Activated naive CD4-positive, alpha-beta T cell (primary cell): ENCODE measurements at places on chromosomes 11 and 22.

DNA sequence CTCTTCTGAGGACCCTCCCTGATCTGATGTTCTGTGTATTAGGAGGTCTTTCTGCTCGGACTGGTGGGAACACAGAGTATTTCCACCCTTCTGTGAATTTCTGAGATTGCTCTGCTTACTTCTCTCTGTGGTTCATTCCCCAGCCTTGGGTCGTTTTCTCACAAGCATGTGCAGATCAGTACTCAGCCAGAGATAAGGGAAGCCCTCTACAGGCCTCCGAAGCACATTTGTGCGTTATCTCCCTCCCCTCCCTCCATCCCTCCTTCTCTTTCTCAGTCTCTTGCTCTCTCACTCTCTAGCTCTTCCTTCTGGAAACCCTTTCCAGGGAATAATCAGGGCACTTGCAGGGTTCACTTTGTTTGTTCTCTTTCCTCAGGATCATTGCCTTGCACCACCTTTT, 35.2 kb upstream of the TUB start:
- DNase-seq, result no peak

DNA sequence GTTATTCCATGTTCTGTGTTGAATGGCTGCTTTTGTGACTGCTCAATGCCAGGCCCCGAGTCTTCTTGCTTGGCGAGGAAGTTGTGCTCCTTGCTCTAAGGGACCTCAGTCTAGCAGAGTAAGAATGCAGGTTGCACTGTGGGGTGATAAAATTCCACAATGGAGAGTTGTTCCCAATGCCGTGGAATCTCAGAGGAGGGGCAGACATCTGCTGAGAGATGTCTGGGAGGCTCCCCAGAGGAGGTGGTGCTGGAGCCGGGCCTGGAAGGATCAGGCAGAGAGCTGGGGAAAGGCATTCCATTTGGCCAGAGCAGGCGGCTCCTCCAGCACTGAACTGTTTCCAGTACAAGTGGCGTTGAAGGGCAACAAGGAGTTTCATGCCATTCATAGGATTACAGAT, 55.2 kb downstream of the ST3GAL4 start:
- no peak for DNase-seq

GRCh38 chr22:33561149-33561807, 359.0 kb downstream of the LARGE1 start:
- DNase-seq, result no peak

DNA sequence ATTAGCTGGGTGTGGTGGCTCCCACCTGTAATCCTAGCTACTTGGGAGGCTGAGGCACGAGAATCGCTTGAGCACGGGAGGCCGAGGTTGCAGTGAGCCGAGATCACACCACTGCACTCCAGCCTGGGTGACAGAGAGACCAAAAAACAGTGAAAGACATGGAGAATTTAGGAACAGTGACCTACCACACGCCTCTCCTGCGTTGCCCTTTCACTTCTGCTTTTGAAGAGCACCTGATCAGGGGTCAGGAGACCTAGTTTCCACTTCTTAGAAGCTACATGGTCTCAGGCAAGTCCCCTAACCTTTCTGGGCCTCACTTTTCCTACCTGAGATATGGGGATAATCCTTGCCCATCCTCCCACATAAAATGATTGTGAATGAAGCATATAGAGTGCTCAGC, 12.2 kb downstream of the SLC35C1 start:
- DNase-seq, result no peak

- DNase-seq, result no peak
These were observed 173.3 kb downstream of the TBC1D22A start for GRCh38 chr22:46935506-46936377.

- DNase-seq, result no peak
These were observed 16.1 kb downstream of the MS4A6E start for GRCh38 chr11:60343094-60343704.

GRCh38 chr22:19753996-19754700, 6.4 kb upstream of the TBX1 start:
- no peak for DNase-seq

GRCh38 chr11:79026803-79027445, 413.9 kb downstream of the TENM4 start:
- DNase-seq, result no peak

DNA sequence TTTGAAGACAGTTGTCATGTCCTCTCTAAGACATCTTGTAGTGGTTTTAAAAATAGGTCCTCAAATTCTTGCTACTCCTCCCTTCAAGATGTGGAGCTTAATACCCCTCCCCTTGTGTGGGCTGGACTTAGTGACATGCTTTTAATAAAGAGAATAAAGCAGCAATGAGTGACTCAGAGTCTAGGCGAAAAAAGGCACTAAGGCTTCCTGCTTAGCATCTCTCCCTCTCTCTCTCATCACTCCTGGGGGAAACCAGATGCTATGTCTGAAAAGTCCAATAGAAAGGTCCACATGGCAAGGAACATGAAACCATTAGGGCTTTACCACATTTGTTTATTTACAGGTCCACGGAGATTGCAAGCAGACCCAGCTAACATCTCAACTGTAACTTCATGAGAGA, 11.7 kb downstream of the SERGEF start:
- no peak for DNase-seq

DNA sequence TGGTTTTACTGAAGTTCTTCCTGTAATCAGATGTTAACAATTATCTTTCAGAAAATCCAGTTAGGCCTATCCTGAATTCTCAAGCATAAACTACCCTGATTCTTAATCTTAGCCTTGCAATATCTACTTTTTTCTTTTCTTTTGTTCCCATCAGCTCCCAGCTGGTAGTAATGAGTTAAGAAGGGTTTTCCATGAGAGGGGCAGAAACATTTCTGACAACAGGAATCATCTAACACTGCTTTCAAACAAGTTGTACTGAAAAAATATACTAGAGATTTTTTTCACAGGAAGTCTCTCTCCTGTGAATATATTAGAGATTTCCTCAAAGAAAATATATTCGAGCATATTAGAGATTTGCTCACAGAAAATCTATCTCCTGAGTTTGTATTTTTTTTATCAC, 3.3 kb upstream of the TRIM6 start:
- no peak for DNase-seq

DNA sequence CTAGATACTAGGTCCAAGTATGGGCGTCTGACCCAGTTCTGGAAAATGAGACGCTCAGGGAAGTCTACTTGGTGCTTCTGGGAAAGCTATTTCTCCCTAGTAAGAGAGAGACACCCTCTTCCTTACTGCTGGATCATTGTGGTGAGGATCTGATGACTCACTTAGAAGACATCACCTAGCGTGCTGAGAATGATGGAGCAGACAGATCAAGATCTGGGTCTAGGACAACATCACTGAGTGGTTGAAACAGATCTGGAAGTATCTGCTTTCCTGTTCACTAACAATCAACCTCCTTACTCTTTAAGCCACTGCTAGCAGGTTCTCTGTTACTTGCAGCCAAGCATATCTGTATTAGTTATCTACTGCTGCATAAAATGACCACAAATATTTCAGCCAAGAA, 38.3 kb upstream of the HMGXB4 start:
- DNase-seq, result no peak

GRCh38 chr22:44846726-44847275, 94.4 kb downstream of the ARHGAP8 start:
- no peak for DNase-seq

GRCh38 chr11:66176650-66177049, 91.8 kb upstream of the RAB1B start:
- DNase-seq, result no peak

GRCh38 chr11:134712228-134713145, 300.4 kb upstream of the B3GAT1 start:
- DNase-seq, result no peak

- no peak for DNase-seq
These were observed 2.3 kb downstream of the MYEOV start for GRCh38 chr11:69295995-69296889.

DNA sequence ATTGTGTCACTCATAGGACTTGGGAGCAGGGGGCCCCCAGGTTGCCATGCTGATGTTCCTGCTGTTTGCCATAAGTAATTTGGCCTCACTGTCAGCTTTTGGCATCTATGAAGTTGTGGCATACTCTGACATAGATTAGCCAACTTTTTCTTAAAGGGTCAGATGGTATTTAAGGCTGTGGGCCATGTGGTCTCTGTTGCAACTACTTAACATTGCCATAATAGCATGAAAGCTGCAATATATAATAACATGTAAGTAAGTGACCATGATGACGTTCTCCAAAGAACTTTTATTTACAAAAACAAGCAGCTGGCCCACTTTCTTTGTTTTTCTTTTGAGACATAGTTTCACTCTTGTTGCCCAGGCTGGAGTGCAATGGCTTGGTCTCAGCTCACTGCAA, 2.2 kb upstream of the TMEM216 start:
- DNase-seq, result no peak

DNA sequence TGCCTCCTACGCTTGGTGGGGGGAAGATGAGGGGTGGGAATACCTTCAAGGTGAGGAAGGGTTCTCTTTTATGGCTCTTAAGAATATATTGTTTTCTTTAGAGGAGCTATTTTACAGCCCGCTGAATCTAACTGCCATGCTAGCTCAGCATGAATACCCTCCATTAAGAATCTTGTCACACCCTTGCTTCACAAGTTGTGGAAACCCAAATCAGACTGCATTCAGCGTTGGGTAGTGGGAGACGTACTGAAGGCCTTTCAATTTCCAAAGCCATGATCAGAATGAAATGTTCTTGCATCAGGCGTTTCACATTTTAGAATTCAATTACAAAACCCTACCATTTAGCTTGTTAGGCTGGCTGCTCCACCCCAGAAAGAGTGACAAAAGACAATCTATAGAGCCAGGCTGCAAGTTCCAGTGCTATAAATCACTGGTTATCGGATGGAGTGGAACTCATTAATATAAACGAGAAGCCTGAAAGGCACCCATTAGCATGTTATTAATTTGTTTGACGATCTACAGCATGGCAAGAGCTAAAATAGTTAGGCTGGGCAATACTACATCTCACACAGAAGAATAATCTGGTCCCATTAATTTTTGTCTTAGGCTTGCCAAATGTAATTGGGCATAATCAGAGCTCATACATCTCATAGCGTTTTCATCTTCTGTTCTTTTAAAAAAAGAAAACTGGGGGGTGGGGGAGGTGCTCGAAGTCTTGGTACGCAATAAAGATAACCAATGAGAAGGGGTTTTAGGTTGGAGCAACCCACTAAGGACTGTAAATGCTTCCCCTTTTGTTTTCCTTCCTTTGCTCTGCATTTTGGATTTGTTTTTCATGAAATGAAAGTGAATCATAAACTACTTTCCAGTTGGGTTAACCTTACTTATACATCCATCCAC, 57.5 kb downstream of the ABTB2 start:
- no peak for DNase-seq

- no peak for DNase-seq
These were observed 109.3 kb downstream of the ST3GAL4 start for GRCh38 chr11:126464796-126465195.

GRCh38 chr22:31248138-31248745, 36.1 kb downstream of the LIMK2 start:
- no peak for DNase-seq

GRCh38 chr11:69540118-69541000, 58.9 kb downstream of the LINC01488 start:
- DNase-seq, result no peak
